Bronchial epithelial cell (primary cell): ENCODE measurements at places on chromosomes 5 and 9.

GRCh38 chr5:91288118-91288916 is 94.8 kb downstream of the ARRDC3 start:
- DNase-seq, result no peak

DNA sequence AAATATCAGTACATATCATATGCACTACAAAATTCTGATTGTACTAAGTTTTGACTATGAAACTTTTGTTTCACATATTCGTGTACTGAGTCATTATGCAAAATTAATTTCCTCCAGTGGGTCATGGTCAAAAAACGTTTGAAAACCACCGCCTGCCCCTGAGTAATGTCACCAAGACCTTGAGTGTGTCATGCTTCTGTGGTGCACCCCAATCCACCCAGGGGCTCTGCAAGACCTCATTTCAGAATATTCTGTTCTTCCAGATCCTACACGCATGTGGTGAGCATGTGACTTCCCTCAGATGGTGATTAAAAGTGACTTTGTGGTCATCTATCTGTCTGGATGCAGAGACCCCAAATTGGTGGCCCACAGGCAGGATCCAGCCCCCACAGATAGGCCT is 31.0 kb downstream of the ABLIM3 start:
- DNase-seq, result peak; percentile 66

GRCh38 chr5:33852319-33852718 is 39.5 kb downstream of the ADAMTS12 start:
- no peak for DNase-seq

GRCh38 chr5:14595189-14595588 is 13.6 kb downstream of the OTULINL start:
- no peak for DNase-seq

- DNase-seq, result peak; percentile 37
Measured at GRCh38 chr5:137613554-137614265, 114.6 kb upstream of the SPOCK1 start.

GRCh38 chr5:15835514-15835913 is 335.5 kb downstream of the FBXL7 start:
- DNase-seq, result peak; percentile 8

- peak; percentile 11 for DNase-seq
Measured at GRCh38 chr5:159098603-159099436, 896 bp downstream of the EBF1 start.

DNA sequence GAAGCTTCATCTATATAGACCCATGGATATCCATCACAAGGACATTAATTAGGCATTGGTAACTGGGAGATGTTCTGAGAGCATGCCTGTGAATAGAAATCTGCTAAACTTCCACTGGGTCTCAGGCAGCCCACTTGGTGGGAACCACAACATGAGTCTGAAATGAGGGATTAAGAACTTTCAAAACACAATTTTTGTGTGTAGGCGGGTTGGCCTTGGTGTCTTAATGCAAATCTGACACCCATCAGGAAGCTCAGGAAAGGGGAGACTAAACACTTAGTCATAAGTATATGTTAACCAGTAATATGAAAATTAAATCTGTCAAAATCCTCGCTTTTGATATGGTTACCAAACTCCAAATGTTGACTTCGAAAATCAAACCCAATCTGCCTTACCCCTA is 113.2 kb downstream of the FANCC start:
- no peak for DNase-seq

GRCh38 chr5:20276959-20277263 is 288.9 kb upstream of the CDH18 start:
- no peak for DNase-seq

DNA sequence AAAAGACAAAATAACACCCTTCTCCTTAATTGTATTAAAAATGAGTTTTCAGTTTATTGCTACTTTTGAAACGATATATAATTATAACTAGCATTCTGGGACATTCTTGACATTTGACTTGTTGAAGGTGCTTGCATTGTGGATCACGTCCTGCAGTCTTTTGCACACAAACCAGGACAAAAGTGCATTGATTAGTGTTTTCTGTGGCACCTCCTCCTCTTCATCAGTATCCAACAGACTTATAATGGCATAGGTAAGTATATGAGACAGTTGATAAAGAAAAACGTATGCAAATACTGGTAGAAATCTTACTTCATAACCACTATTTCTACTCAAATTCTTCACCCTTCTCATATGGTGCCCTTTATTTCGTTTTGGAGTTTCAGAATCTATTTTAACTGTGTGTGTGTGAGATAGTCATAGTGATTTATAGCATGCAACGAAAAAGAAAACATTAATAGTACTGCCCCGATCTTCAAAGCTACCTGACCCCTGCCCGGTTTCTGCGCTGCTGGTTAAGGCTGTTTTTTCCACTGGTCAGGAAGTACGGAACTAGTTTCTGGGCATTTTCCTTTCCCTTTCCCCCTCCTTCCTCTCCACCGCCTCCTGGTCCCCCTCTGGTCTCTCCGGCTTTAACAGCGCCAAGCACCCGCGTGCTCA is 639 bp upstream of the RASA1 start:
- no peak for DNase-seq

GRCh38 chr9:72440992-72441847 is 76.2 kb upstream of the ZFAND5 start:
- DNase-seq, result peak; percentile 84

GRCh38 chr9:77834898-77835488 is 186.9 kb upstream of the GNA14 start:
- no peak for DNase-seq

DNA sequence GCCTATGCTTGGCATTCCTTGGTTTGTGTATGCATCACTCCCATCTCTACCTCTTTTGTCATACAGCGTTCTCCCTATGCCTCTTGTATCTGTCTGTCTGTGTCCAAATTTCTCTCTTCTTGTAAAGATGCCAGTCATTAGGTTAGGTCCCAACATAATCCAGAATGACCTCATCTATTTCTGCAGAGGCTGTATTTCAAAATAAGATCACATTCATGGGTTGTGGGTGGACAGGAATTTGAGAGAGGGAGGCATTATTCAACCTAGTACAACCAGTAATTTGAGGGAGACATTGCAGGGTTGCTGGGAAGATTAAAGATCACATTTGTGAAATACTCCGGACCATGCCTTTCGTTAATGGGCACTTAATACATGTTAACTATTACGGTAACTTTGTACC is 155.0 kb downstream of the MAN2A1 start:
- DNase-seq, result peak; percentile 33

DNA sequence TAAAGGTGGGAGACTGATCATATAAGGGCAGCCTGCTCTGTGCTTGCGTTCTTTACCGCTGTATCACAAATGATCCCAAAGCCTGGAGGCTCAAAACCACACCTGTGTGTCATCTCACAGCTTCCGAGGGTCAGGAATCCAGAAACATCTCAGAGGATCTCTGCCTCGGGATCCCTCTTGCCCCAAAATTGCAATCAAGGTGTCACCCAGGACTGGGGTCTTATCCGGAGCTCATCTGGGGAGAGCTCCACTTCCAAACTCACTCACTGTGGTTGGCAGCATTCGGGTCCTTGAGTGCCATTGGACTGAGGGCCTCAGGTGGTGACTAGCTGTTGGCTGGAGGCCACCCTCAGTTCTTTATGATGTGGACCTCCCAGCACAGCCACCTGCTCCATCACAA is 26.7 kb upstream of the FCN2 start:
- DNase-seq, result no peak

- DNase-seq, result no peak
Measured at GRCh38 chr9:86207193-86207592, 52.3 kb downstream of the C9orf153 start.

- peak; percentile 63 for DNase-seq
Measured at GRCh38 chr5:95973793-95974325, 12.2 kb upstream of the ELL2 start.

DNA sequence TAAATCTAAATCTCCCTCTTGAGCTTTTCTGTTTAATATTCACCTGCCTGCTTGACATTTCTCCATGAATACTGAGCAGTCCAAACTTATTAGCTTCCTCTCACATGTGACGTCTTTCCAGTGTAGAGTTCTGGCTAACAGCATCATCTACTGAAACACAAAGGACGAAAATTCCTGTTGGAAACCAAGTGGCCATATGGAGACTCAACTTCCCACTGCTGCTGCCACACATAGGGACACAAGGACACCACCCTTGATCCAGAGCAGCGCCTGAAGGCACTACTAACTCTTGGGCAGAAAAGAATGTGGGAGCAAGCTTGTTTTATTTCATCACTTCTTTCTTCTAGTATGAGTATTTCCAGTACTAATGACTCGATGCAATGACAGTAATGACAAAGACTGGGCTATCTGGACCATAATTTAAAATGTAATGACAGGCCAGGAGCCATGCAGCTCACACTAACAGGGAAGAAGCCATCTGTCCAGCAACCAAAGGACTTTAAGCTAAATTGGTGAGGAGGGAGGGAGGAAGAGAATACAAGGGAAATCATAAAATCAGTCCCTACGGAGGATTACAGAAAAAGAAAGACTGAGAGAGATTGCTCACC is 19.2 kb downstream of the RNF130 start:
- no peak for DNase-seq

DNA sequence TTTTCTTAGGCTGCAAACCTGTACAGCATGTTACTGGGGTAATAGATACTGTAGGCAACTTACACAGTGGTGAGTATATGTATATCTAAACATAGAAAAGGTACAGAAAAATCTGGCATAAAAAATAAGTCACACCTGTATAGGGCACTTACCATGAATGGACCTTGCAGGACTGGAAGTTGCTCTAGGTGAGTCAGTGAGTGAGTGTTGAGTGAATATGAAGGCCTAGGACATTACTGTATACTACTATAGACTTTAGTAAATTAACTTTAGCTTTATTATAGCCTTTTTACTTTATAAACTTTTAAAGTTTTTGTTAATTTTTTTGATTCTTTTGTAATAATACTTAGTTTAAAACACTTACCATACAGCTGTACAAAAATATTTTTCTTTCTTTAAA is 51.3 kb downstream of the DENND4C start:
- DNase-seq, result peak; percentile 63

GRCh38 chr9:91433180-91433579 is 9.5 kb upstream of the NFIL3 start:
- peak; percentile 98 for DNase-seq

DNA sequence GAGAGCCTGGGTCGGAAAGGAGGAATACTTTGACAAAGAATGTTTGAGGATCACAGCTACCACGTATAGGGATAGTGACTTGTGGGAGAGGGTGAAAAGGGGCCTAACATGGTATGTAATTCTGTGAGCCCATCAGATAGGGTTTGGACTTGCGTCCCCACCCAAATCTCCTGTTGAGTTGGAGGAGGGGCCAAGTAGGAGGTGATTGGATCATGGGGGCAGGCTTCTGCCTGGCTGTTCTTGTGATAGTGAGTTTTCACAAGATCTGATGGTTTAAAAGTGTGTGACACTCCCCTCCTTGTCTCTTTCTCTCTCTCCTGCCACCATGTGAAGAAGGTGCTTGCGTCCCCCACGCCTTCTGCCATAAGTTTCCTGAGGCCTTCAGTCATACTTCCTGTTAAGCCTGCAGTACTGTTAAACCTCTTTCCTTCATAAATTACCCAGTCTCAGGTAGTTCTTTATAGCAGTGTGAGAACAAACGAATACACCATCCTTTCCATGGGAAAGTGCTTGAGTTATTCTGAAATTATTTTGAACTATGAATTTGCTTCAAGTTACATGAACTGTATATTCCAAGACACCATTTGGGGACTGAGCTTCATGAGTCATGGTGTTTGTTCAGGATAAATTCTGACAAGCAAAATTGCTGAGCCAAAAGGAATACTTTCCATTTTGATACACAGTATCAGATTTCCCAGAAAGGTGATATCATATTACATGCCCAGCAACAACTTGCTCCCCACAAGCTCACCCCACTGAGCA is 68.8 kb upstream of the SSBP2 start:
- DNase-seq, result peak; percentile 87

DNA sequence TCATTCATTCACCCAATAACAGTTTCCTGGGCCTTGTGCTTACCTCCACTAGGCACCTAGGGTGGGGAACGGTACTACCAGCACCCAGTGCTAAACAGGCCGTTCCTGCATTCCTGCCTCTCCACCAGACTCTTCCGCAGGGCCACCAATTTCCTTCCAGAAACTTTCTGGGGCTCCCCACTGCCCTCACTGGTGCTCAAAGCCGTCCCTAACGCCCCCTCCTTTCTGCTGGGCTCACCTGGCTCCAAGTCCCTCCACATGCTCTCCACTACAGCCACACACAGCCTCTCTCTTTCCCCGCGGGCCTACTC is 1.4 kb downstream of the PHF19 start:
- DNase-seq, result no peak

DNA sequence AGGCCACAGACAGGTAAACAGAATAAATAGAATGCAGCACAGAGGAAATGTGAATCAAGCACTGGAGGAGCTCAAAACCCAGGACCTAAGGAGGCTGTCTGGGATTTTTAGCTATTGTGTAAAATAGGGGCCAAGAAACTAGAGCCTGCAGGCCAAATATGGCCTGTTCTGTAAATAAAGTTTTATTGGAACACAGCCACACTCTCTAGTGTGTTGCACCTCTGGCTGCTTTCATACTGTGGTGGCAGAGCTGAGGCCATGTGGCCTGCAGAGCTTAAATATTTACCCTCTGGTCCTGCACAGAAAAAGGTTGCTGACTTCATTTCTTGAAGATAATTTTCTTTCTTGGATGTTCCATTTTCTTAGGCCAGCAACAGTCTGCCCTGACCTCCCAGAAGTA is 136.4 kb downstream of the WDR41 start:
- DNase-seq, result no peak

- no peak for DNase-seq
Measured at GRCh38 chr9:80191108-80191507, 619.3 kb downstream of the TLE4 start.

DNA sequence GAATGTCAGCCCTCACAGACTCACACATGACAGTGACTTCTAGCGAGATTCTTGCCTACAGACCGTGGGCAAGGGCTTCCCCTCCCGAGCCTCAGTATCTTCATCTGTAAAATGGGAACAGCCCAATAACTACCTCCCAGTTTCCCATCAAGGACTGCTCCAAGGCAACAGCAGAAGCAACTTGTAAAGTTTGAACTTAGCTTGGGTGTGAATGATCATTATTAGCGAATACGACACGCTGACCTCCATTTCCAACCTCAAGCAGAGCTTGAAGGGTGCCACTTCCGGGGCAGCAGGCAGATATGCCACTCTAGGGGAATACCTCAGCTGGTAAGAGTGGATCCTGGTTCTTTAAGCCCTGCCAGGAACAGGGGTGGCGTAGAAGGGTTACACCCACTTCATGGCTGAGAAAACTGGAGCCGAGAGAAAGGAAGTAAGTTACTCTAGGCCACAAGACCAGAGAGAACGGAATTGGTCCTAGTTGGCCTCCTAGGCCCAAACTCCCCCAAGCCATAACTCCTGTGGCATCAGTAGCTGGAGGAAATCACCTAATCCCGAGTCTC is 2.0 kb downstream of the RNF44 start:
- peak; percentile 49 for DNase-seq
